ENCODE measurements at places on chromosomes 6 and 20.
A peak's percentile ranks its signal among the peaks of the same experiment; 100 is the strongest.

DNA sequence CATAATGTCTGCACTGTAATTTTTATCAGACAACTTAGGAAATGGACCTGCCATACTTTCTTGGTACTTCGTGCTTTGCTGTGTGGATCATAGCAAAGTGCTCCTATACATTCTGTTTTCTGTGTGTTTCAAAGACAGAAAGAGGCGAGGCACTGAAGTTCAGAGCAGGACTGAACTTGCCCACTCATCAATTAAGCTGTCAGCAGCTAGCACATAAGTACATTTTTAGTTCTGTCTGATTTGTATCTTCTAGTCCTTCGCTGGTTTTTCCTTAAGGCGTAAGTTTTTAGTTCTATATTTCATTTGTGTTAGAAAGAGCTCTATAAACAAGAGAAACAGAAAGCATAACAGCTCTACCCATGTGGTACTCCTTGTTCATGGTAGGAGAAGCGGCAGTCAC is 42.1 kb downstream of the MAP3K4 start:
- peak; percentile 24 for DNase-seq

GRCh38 chr6:130482645-130483390 is 117.0 kb downstream of the TMEM200A start:
- DNase-seq, result peak; percentile 93

- peak; percentile 65 for DNase-seq
Measured at GRCh38 chr6:85865420-85866369, 223.0 kb upstream of the SYNCRIP start.

DNA sequence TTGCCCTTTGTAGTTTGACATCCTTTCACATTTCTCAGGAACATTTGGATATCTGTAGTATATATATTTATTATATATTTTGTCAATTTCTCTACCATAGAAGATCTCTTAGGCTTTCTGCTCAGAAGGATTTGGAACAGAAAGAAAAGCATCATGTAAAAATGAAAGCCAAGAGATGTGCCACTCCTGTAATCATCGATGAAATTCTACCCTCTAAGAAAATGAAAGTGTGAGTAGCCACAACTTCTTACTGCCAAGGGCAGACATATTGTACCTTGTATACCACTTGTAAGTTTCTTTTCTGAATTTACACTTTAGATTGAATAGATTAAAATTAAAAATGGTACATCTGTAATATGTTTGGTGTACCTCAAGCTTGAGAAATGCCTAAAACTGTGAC is 31.2 kb downstream of the TPX2 start:
- DNase-seq, result no peak

DNA sequence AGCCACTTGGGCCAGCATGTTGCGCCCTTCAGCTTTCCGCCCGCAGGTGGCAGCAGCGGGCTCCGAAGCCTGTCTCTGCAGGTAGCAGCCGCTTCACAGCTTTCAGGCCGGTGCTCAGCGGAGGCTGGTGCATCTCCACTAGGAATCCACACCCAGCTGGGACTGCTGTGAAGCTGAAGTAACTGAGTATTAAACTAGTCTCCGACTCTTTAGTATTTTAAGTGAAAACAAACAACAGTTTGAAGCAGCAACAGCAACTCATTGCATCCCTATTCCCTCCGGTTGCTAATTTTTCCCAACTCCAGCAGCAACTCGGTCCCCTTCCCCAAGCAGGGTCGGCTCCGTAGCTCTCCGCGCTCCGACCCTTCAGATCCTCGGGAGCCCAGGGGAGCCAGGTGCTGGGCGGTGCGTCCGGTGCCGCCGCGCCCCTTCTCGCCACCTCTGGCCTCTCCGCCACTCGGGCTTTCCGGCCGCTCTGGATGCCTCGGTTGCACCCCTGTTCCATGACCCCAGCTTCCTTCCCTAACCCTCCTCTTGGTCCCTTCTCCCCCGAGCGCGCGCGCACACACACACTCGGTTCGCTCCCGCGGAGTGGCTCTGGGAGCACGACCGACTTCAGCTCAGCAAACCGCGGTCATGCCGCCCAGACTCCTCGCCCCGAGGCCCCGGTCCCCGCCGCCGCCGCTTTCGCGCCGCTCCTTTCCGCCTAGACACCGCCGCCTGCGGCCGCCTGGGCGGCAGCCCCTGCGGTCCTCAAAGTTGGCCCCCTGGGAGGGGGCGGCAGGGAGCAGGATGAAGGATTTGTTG is 765 bp upstream of the NKAIN2 start:
- DNase-seq, result peak; percentile 55

GRCh38 chr6:133052465-133052864 is 188.7 kb upstream of the EYA4 start:
- no peak for DNase-seq

- DNase-seq, result no peak
Measured at GRCh38 chr20:4153251-4153650, 137.9 kb upstream of the RNF24 start.

DNA sequence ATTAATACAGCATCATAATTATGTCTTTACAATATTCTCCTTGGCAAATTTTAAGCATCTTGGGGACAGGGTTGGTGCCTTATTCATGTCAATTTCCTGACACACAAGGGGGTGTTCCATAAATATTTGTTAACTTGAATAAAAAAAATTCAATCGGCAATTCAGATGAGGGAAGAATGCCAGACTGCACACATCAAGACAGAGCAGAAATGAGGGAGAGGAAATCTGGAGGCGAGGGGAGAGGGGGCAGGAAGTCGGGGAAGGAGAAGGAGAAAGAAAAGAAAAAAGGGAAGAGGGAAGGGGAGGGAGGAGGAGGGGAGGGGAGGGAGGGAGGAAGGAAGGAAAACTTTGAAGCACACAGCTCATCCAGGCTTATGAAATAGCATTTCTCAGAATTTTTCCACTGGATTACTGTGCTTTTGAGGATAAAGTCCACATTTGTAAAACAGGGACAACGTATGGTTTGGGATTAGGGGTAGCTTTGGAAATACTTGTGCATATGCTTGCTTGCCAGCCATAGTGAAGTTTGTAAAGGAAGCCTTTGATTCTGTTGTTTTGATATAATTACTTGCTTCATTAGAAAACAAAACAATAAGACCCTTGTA is 362.1 kb downstream of the SAMD5 start:
- no peak for DNase-seq

- DNase-seq, result peak; percentile 26
Measured at GRCh38 chr6:7542874-7543624, 1.6 kb downstream of the DSP start.

DNA sequence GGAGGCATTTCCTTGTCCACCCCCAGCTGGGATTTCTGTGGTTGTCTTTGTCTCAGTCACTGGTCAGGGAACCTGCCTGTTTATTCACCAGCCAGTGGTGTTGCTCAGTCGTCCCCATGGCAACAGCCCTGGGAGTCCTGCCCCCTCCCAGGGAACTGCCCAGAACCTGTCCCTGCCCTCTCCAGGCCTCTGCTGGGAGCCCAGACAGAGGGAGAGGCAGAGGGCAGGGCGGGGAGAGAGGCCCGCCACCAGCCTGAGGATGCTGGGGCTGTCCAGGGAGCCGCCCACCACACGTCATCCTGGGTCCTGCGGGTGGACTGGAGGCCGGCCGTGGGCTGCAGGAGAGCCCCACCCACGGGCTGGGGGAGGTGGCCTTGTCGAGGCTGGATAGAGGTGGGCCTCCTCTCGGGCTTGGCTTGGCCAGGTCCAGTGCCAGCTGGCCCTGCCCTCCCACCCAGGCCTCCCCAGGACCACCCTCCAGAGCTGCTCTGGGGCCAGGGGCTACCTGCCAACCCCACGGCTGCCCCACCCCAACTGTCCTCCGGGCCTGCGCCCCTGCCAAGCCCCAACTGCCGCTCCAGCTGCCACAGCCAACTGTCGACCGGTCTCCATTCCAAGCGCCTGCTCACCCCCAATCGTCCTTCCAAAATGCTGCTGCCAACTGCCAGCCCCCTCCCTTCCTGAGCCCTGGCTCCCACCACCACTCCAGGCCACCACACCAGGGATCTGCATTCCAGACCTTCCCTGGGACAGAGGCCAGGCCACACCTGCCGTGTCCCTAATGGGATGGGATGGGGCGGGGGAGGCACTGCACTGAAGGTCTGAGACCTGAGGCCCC is 4.2 kb upstream of the ZBTB46 start:
- DNase-seq, result peak; percentile 96

DNA sequence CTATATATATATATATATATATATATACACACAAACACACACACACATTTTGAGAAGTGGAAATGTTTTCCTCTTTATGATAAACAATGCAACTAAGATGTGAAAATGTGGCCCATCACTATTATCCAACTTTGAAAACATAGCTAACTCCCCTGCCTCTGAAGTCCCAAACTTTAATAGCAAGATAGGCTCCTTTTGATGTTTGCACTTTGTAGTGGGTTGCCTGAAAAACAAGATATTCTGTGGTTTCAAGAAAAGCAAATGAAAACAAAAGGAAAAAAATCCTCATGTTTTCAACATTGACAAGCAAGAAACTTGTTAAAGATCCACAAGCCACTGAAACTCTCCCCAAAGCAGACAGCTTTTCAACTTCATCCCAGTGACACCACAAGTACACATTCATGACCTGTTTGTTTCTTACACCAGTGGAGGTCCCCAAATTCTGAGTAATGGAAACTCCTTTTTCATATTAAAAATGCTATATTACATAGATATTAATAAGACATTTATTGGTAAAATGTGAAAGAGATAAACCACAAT is 90.0 kb downstream of the IPCEF1 start:
- DNase-seq, result no peak

DNA sequence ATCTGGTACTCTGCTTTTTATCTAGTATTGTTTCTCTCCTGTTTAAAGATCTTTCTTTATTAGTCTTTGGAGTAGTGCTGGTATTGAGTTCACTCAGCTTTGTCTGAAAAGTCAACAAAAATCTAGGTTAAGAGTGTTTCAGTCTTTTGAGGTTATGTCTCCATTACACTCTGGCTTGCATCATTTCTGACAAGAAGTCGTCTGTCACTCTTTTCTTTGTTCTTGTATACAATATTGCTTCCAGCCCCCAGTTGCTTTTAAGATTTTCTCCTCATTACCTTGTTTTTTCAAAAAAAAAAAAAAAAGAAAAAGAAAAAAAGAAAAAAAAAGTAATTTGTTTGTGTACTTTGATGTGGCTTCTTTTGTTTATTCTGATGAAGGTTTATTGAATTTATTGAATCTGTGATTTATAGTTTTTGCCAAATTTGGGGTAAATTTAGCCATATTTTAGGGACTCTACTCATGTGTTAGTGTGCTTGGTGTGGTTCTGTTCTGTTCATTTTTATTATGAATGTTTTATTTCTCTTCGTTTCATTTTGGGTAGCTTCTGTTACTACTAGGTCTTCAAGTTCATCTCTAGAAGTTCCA is 408.9 kb downstream of the CDKAL1 start:
- DNase-seq, result no peak

- DNase-seq, result no peak
Measured at GRCh38 chr6:91683240-91683639, 1096.4 kb upstream of the MAP3K7 start.

- no peak for DNase-seq
Measured at GRCh38 chr20:57831326-57831992, 121.6 kb upstream of the PMEPA1 start.

DNA sequence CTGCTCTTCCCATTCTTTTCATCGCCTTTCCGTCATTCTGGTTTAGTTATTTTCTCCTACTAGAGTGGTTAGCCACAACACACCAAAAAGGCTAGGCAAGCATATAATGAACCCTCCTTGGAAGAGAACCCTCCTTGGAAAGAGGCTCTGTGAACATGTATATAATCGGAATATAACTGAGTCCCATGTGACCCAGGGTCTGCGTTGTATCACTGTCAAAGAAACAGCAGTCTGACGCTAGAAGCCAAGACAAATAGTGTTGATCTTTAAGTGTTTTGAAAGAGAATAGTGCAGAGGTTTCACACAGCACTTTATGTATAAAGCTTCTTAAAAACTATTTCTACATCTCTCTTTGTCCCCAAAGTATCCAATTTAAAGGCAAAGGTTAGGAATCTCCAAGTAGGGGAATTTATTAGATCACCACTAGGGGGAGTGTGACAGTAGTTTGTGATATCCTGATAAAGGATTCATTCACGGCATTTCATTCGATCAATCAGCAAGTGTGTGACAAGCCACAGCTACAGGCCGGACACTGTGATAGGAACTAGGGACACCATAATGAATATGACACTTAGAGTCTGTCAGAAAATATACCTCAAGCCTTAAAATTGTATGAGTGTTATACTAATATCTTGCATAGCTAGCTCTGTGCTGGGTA is 395.3 kb downstream of the CD109 start:
- peak; percentile 9 for DNase-seq

DNA sequence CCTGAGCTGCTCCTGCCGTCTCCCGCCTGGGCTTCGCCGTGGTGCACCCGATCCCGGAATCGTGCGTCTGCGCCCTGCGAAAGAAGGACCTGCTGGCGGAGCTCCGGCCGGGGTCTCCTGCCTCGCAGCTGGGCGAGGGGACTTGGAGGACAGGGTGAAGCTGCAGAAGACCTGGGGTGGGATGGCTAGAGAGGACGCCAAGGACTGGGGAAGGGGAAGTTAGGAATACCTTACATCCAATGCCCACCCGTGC is 150.2 kb downstream of the PRL start:
- DNase-seq, result no peak

DNA sequence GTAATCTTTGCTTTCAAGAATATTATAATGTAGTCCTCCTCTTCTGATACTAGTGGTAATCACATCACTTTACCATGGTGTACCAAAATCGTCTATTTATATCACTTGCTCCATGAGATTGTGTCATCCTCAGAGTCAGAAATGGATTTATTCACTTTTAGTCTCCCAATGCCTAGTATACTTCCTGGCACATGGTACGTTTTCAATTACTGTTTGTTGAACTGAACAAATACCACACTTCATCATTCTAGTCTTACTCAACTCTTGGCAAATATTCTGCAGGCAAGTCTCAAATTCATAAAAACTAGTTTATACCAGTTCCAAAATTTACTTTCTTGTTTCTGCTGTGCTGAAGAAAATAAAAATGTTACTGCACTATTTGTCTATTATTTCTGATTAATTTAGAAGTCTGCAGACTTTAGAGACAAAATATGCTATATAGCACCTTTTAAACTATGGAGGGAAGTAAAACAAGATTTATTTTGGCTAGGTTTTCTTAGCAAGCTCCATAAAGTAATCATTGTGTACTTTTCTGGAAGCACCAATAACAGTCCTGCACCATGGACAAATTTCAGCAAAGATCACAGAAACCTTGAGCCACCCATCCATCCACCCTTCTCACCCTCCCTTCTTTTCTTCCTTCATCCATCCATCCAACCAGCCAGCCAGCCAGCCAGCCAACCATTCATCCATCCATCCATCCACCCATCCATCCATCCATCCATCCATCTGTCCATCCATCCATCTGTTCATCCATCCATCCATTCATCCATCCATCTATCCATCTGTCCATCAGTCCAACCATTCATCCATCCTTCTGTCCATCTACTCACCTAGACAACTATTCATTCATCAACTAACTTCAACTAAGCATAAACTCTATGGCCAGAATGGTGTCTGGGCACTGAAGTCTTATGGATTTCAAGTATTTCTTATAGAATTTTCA is 102.1 kb upstream of the STMND1 start:
- DNase-seq, result peak; percentile 84

- DNase-seq, result no peak
Measured at GRCh38 chr6:135073756-135074393, 19.3 kb upstream of the HBS1L start.

Data from astrocyte (in vitro differentiated cells and primary cell).